Mesothelial cell of epicardium (in vitro differentiated cells): ENCODE measurements at places on chromosomes 2 and 18.

- DNase-seq, result no peak
Observed at GRCh38 chr2:15675456-15676195, 84.0 kb downstream of the DDX1 start.

GRCh38 chr2:66279024-66279423 is 155.9 kb upstream of the MEIS1 start:
- DNase-seq, result no peak

DNA sequence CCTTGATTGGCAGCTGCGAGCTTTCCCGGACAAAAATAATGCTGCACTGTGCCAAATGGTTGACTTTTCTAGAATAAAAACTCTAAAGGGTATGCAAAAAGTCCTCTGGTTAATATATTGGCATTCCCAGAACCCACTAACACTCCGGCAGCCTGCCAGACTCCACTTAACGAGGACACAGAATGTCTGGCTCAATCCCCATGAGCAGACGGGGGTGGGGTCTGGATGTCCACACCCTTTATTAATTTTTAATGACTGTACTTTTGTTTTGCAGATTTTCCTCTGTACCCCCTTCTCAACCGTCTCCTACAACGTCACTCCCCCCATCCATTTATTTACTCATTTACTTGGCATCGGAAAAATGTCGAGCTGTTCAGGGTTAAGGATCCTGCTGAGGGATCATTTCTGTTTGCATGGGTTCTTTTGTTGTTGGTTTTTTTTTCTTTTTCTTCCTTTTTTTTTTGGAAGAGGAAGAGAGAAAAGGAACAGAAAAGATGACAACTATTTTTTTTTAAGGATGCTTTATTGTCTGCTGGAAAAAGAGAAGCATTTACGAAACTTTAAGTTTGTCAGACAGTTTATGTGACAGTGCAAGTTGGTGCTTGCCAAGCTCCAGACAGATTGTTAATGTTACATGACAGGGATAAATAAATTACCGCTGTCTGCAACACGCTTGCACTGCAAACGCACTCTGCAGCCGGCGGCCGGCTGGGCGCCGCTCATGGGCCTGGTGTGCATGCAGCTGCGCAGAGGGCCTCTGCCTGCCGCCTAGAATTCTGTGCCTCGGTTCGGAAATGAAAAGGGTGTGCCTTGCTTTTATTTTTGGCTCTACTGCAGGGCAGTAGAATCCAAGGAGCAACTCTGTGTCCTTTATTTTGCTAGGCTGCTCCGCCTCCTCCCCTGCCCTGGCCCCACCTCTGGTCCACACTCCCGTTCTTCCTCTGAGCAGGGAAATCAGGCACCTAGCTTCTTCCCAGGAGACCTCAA is 3.6 kb downstream of the LDLRAD4 start:
- DNase-seq, result no peak

GRCh38 chr2:176852667-176853066 is 359.9 kb upstream of the HNRNPA3 start:
- DNase-seq, result no peak

DNA sequence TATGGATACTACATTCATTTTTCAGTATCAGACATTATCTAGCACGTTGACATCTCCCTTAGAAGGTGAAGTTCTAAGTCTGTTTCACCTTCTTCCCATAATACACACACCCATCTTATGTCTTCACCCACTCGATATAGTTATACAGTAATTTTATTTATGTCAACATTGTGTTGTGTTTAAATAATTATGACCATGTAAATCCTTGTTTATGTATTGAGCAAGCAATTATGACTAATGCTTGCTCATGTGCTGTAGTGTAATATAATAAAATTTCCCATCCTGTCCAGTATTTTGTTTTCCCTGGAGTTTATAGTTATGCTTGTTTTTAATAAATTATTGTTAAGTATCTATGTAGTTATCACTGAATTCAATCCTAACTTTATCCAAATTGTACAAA is 163.2 kb downstream of the MTX2 start:
- DNase-seq, result no peak

- DNase-seq, result no peak
Observed at GRCh38 chr2:23388756-23389514, 4.0 kb downstream of the KLHL29 start.

GRCh38 chr2:155733091-155733853 is 599.2 kb downstream of the NR4A2 start:
- DNase-seq, result no peak

DNA sequence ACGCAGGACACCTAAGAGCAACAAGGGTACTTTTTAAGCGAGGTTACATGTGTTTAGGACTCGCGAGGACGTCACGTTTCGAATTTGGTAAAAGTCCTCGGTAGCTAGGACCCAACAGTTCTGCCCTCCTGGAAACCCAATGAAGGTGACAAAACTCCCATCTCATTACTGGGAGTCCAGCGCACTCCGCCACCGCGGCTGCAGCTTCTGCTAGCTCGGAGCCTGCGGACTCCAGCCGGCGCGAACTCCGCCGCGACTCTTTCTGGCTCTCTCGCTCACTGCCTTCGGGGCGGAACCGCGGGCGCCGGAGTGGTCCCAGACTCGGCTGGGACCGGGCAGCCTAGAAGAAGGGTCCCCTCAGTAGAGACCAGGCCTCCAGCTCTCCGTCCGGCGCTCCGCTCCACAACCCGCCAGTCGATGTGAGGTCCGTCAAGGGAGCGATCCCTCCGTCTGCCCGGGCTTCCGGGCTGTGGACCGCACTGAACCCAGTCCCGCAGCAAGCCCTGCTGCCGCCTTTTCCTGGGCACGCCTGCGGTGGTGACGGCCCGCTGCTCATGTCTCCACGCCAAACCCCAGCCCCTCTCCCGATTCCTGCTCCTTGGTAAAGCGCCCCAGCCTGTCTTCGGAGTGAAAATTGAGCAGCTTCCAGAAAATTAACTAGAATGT is 3.0 kb upstream of the OSR1 start:
- peak; percentile 55 for DNase-seq
